ENCODE measurements at places on chromosomes 4 and X. TPM values are rescaled to one million over a fixed set of nuclear protein-coding genes. Genes with fewer than 3 reads are reported as not detected.

The FAM241A gene
- 7.1 TPM for total RNA-seq

The TMEM185A gene
- total RNA-seq = 18.7 TPM

The NR0B1 gene
- total RNA-seq = not detected

The XAGE1A gene
- not detected for total RNA-seq

The LEF1 gene
- total RNA-seq = 133 TPM

The SPOCK3 gene
- total RNA-seq = not detected

The PDGFRA gene
- total RNA-seq = 0.47 TPM

The AMBN gene
- not detected for total RNA-seq

The HS6ST2 gene
- 1.1 TPM for total RNA-seq

The SMIM10 gene
- 0.86 TPM for total RNA-seq

The RBM46 gene
- total RNA-seq = not detected

The TCEAL3 gene
- total RNA-seq = 0.23 TPM

The NPNT gene
- 0.17 TPM for total RNA-seq

The H2BW1 gene
- total RNA-seq = not detected

The CEP135 gene
- 19.9 TPM for total RNA-seq

The LUZP4 gene
- not detected for total RNA-seq

DNA sequence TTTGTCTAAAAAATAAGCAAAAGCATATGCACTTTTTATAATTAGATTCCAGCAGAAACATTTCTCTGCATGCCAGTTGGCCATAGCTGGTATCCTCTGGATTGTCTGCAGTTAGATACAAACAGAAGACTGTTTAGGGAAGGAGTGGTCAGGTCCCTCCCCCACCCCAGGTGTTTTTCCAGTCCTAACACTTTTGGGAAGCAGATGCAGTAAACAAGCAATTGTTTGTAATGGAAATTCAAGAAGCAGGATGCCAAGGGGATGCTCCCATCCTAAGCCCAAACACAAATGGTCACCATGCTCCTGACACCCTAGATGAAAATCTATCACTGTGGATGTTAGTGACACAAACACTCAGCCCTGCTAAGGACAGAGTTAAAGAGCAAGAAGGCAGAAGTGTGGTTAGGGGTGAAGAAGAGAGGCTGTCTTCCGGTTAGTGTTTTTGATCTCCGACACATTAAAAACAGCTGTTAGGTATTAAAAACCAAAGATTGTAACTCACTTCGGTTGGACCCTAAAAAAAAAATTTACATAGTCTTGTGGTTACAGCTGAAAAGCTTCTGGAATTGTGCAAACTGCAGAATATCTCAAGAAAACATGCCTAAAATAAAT is 7.9 kb downstream of the LEF1 start:
- no peak for DNase-seq

DNA sequence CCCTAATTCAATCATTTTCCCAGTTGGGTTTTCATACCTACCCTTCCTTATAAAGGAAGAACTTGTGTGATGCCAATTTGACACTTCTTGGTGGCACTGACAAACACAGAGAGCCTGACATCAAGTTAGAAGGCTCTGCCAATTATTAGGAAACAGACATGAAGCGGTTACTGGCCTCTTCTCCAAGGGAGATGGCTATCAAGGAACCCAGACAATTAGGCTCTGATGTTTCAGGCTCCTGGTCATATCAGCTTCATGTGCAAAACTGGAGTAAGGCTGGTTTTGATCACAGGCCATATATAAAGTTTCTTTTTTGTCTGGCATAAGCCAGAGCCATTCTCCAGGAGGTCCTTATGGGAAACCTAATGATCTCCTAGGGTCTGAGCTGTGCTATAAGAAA is 428 bp downstream of the ARL13A start:
- no peak for DNase-seq

GRCh38 chrX:111352424-111352823 is 59.6 kb downstream of the DCX start:
- no peak for DNase-seq

- DNase-seq = no peak
Measured at GRCh38 chrX:73563738-73564068, 706 bp downstream of the CHIC1 start.

- DNase-seq = no peak
Measured at GRCh38 chr4:133943081-133943480, 258.5 kb downstream of the PABPC4L start.

DNA sequence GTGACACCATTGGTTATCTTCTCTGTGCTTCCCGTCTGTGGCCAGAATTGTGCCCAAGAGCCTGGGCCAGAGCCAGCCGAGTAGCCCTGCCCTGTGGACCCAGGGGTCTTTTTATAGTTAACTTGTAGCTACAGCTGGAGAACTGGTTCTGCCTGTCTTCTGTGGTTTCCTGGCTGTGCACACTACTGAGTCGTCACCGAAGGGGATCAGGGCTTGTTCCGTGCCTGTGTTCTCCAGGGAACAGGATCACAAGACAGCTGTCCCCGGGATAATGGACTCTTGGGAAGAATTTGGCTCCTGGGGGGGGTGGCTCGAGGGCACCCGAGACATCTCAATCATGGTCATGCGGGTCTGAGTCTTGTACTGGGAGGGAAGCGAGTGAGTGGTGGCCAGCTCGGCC is 22.1 kb upstream of the OPN1LW start:
- no peak for DNase-seq

- no peak for DNase-seq
Measured at GRCh38 chr4:71355971-71356370, 17.2 kb downstream of the SLC4A4 start.

DNA sequence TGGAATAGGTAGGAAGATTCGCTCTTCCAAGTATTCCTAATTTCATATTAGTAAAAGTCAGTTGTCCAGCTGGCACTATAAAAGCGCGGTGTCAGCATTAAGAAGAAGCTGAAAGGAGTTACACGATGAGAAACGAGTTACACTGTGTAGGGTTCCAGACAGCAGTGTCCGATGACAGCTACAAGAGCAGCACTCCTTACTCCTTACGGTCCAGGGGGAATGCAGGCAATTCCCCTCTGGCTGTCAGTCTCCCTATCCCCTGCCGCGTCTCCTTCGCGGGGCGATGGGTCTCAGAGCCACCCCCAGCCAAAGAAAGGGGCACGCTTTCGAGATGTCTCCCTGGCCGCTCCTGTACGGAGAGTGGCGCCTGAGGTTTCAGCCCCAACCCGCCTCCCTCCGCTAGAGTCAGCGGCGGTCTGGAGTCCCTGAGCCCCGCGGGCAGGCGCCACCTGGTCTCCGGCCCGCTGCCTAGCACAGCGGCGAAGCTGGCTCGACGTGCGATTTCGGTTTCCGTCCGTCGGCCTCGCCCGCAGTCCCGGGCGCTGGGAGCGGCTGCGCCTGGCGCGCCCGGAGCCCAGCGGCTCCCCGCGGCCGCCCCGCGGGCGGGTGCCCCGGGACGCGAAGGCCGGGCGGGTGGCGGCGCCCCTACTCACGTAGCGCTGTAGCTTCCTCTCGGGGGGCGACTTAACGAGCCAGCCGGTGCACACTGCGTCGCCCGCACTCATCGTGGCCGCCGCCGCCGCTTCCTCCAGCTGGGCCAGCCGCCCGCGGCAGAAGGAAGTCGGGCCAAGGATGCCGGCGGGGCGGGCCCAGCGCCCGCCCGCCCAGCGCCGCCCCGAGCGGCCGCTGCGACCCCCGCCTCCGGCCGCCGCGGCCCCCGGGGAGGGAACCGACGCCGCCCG is at the start of gene GAB3:
TSS of gene GAB3 (minus strand) at position 777 of the 902 bp plus-strand sequence. CDS start at position 725, 52 bp downstream.
- peak; percentile 29 for DNase-seq

- DNase-seq = no peak
Measured at GRCh38 chr4:149702414-149703293, 113.0 kb downstream of the IQCM start.

GRCh38 chr4:182325397-182325796 is 82.2 kb downstream of the TENM3 start:
- no peak for DNase-seq

GRCh38 chrX:149570668-149571067 is 16.6 kb downstream of the MAGEA9B start:
- no peak for DNase-seq

DNA sequence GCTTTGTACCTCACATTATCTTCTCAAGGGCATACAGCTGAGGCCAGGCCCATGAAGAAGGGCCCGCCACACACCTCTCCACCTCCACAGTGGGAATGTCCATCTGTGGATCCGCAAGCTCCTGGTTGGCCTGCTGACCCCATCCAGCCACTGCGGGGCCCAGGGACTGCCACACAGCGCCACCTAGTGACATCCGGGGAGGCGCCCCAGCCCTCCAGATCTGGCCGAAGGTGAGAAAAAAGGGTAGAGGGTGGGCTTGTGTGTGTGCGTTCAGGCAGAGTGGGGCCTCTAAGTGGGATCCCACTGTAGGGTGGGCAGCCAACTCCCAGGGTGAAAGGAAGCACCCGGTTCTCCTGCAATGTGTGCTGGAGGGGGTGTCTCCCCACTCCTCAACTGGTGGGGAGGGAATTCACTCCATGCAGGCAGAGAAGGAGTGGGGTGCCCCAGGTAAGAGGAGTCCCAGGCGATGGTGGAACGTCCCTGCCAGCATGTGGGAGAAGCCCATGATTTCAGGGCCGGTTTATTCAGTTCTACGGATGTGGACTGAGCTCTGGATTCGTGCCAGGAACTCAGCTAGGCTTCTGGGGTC is 117.3 kb downstream of the ENPP6 start:
- peak; percentile 11 for DNase-seq

DNA sequence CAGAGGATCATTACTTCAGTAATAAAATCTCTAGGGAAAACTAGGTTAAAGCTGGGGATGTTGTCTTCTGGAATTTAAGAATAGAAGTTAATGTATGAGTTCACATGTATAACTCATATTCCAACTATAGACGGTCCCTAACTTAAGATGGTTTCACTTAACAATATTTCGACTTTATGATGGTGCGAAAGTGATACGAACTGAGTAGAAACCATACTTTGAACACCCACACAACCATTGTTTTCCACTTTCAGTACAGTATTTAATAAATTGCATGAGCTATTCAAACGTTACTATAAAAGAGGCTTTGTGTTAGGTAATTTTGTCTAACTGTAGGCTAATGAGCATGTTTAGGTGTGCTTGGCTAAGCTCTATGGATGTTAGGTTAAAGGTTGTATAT is 38.7 kb downstream of the CCSER1 start:
- DNase-seq = no peak

GRCh38 chr4:6009452-6009851 is 8.8 kb downstream of the C4orf50 start:
- DNase-seq = no peak

- DNase-seq = no peak
Measured at GRCh38 chr4:108493596-108493931, 126.8 kb upstream of the RPL34 start.

- DNase-seq = no peak
Measured at GRCh38 chr4:145842224-145842887, 96.3 kb downstream of the ZNF827 start.

DNA sequence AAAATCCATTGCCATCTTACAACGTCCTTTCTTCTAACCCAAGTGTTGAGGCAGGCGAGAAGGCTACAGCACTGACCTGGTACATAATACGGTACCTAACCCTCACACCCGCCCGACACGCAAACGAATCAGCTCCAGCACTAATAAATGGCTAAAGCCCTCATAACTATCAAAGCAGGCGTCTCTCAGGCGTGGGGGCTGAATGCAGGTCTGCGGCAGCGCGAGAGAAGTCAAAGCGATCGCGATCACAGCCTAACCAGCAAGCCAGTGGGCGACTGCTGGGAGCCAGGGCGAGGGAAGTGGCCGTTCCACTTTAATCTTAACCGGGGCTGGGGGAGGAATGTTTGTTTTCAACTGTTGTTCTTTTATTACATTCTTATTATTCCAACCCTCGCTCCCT is 1.5 kb downstream of the CDX4 start:
- DNase-seq = no peak

- no peak for DNase-seq
Measured at GRCh38 chrX:91434351-91435168, at the start of gene PABPC5. Gene PABPC5 (plus strand): TSS chrX:91434839. CDS start chrX:91435578, 739 bp downstream.

GRCh38 chr4:122017296-122017695 is 65.4 kb upstream of the TRPC3 start:
- no peak for DNase-seq

DNA sequence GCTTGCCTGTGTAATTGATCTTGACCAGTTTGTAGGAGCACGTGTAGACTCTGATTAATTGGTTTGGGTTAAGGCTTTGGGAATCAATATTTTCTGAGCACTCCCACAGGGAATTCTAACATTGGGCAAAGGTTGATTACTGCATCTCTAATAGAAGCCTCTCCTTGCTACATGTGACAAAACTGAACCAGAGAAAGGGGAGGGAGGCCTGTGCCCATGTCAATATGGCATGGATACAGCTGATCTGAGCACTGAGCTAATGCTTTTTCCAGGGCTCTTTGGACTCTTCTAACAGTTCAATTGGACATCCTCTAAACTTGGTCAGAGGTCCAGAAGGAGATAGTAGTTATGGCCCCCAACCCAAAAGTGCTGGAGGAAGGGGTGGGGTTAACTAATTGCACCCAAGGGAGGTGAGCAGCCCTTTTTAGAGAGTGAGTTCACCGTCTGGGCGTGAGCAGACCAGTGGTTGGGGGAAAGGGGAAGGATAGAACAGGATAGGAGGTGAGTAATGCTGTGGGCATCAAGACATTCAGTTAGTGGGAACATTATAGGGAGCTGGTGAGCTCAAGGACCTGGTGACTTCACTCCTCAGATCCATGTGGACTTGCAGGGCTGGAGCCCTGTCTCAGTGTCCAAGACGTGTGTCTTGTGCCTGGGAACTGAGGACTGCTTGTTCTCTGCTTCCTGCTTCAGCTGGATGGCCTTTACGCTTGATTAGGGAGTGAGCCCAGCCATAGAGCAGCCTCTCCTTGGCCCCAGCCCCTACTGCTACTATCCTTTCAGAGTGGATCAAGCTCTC is 22.8 kb downstream of the MSN start:
- no peak for DNase-seq

GRCh38 chr4:155749041-155749440 is 9.8 kb upstream of the GUCY1B1 start:
- no peak for DNase-seq

- DNase-seq = no peak
Measured at GRCh38 chrX:84144281-84144680, 43.7 kb downstream of the RPS6KA6 start.

- no peak for DNase-seq
Measured at GRCh38 chr4:44462259-44462658, 13.7 kb upstream of the KCTD8 start.

GRCh38 chr4:61201561-61201960 is 1.4 kb downstream of the ADGRL3 start:
- DNase-seq = no peak

DNA sequence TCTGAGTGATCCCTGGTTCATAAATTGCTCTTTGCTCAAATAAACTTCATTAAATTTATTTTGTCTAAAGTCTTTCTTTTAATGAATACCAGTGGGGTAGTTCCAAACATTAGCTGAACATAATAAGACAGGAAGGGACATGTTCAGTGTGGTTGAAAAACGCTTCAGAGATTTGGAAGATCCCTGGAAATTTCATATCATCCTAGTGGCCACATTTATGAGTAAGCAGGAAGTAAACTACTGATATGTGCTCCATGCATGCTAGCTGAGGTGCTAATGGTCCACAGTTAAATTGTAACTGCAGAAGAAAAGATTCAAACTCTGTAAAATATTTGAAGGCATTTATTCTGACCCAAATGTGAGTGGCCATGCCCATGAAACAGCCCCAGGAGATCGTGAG is 1328.7 kb downstream of the ADGRL3 start:
- DNase-seq = no peak

DNA sequence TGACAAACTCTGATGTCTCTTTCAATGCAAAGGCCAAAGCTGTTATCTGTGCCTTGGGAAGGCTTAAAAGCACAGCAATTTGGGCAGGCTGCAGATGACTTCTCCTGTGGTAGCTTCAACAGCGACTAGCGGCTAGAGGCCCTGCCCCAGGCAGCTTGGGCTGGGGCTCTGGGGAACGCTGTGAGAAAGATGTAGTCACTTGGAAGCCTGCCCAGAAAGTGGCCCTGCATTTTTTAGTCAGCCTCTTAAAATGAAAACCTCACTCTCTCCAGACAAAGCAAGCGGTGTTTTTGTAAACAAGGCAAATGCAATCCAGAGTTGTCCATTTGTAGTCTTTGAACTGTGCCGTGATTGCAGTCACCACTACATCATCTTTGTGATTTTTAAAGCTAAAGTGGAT is 27.5 kb downstream of the PCYT1B start:
- DNase-seq = no peak
